Non-pigmented ciliary epithelial cell (primary cell): ENCODE measurements at places on chromosomes 5 and 9.

DNA sequence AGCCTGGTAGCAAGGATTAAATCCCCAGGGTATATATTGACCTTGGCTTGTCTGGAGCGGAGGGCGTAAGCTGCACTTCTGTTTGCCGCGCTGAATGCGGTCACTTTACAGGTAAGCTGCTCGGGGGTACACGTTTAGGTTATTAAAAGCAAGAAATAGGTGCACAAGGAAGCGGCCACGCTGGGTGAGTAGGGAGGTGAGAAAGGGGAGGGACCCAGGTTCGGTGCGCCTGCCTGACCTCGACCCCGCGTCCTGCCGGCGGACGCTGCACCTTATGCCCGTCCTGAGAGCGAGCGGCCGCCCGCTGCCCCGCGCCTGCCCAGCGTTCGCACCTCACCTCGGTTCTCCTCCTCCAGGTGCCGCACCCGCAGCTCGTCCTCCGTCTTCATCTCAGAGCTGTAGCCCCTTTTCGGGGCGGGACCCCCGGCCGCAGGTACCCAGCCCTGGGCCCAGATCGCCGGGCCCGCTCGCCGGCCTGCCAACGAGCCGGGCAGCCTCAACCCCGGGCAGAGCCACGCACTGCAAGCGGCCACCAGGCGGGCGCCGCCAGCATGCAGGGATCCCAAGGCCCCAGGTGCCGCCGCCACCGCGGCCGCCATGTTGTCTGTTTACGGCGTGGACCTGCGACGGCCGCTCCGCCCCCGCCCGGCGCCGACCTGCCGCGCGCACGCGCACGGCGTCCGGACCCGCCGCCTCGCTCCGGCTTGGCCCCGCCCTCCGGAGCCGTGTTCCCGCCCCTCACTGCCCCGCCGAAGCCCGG, at the start of gene AUH:
TSS of gene AUH (minus strand) at position 628 of the 760 bp plus-strand sequence. CDS start at position 599, 29 bp downstream.
- DNase-seq = no peak

DNA sequence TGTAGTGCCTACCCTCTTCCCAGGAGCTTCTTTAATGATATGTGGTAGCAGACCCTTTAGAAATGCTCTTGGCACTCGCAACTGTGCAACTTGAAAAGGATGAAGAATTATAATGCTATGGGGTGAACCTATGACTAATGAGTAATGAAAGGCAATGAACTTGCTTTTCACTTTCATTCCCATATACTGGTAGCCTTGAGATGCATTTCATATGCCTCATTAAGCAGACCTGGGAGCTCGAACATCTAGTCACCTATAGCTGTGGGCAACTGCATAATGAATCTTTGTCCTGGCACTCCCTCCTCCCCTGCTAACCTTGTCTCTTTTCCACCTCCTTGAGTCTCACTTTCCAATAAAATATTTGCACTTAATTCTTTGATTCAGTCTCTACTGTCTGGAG, 605.9 kb upstream of the DAB2 start:
- no peak for DNase-seq

DNA sequence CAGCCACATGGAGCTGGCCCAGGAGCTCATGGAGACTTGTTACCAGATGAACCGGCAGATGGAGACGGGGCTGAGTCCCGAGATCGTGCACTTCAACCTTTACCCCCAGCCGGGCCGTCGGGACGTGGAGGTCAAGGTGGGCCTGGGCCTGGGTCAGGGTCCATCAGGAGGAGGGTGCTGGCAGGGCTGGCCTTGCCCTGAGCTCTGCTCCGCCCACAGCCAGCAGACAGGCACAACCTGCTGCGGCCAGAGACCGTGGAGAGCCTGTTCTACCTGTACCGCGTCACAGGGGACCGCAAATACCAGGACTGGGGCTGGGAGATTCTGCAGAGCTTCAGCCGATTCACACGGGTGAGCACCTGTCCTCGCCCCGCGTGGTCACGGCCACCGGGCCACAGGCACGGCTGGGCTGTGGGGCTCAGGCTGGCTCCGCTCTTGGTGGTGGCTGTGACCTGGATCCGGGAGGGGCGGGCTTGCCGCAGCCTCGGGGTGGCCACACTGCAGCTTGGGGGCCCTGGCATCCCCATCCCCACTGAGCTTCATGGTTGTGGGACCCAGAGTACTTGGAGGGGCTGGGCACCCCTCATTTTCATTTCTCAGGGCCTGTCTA, 7.1 kb downstream of the DPP7 start:
- no peak for DNase-seq

GRCh38 chr9:21812946-21813568, 10.6 kb downstream of the MTAP start:
- DNase-seq = no peak

DNA sequence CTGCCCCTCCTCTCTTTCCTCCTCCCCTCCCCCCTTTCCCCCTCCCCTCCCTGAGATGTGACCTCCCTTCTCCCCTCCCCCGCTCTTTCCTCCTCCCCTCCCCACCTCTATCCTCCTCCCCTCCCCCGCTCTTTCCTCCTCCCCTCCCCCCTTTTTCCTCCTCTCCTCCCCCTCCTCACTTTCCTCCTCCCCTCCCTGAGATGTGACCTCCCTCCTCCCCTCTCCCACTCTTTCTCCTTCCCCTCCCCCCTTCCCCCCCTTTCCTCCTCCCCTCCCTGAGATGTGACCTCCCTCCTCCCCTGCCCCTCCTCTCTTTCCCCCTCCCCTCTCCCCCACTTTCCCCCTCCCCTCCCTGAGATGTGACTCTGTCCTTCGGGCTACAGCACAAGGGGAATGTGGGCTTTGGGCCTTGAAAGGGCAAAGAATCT, 169.8 kb downstream of the COL23A1 start:
- DNase-seq = no peak
